GDM1 (cell line): ENCODE measurements at places on chromosomes 5 and 9.

- DNase-seq: no peak
Observed at GRCh38 chr9:34796924-34797323, 87.0 kb upstream of the CCL21 start.

GRCh38 chr5:144467792-144468191 lies 297.1 kb downstream of the KCTD16 start:
- no peak for DNase-seq

DNA sequence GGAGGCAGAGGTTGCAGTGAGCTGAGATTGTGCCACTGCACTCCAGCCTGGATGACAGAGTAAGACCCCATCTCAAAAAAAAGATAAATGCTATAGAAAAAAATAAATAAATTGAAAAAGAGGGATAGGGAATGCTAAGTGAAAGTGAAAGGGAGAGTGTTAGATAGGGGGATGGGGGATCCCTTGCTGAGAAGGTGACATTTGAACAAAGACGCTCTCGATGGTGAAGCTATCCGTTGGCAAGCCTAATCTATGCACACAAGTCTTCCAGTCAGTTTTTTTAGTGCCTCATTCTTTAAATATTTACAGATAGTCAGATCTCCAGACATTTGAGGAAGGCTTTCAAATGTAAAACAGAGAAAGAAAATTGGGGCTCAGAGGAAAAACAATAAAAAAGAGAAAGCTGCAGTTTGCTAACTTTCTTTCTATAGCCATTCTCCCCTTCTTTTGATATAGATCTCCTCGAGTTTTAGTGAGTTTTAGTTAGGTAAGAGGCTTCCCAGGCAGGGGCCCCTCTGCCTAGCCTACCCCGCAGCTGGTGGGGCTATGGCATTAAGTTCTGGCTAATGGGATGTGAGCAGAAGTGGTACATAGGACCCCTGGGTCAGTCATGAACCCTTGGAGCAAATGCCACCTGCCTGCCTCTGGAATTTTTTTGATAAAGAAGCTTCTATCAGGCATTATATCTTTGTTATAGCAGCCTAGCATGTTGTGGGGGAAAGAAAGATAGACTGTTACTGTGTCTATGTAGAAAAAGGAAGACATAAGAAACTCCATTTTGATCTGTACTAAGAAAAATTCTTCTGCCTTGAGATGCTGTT lies 12.0 kb downstream of the GLRX start:
- DNase-seq: no peak

DNA sequence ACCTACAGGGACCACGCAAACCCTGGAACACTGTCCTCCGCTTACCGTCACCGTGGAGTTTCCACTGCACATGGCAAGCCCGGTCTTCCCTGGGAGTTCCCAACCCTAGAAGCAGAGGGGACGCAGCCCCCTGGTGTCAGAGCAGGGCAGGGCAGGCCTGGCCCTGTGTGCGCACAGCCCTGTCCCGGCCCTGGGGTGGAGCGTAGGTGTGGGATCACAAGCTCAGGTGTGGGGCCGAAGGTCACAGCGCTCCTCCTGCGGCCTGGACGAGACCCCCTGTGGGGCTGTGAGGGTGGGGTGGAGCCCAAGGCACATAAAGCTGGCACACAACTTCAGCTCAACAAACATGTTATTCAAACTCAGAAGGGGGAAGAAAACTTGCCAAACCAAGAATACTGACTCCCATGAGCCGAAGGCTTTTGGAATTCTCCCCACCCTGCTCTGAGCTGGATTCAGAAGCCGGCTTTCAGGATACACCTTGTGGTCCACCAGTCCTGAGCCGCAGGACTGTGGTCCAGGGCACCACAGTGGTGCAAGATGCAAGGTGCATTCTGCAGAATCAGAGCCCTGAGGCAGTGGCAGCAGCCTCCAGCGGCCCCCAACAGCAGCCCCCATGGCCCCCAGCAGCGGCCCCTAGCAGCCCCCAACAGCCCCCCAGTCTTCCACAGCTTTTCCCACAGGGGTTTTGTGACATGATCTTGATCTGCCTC lies 11.8 kb upstream of the EXOC3 start:
- no peak for DNase-seq

DNA sequence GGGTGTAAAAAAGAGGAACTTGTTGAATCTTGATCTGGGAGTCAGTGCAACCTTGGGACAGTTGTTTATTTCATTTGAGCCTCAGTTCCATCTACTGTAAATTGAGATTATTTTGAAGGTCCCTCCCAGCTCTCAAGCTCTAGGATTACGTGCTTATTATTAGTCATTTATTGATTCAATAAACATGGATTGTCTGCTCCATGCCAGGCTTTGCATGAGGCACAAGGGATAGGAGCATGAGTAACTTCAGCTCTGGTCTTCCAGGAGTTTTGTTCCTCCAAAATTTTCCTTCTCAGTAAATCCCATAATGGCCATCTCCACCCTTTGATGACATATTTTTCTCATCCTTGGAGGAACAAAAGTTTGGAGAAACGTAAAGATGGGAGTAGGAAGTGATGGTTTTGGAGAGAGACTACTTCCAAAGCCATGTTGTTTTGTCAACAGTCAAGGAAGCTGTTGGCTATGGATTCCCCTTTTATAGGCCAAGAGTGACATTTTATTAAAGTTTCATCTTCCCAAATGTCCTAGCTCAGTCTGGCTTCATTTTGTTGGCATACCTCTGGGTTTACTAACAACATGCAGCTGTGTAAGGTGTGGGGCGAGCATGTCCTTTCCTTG lies 244.6 kb downstream of the DMRT2 start:
- DNase-seq: no peak

- DNase-seq: no peak
Observed at GRCh38 chr5:12883395-12883794, 979.1 kb upstream of the CTNND2 start.

GRCh38 chr5:132050136-132050535 lies 10.3 kb upstream of the IL3 start:
- DNase-seq: peak; percentile 63

DNA sequence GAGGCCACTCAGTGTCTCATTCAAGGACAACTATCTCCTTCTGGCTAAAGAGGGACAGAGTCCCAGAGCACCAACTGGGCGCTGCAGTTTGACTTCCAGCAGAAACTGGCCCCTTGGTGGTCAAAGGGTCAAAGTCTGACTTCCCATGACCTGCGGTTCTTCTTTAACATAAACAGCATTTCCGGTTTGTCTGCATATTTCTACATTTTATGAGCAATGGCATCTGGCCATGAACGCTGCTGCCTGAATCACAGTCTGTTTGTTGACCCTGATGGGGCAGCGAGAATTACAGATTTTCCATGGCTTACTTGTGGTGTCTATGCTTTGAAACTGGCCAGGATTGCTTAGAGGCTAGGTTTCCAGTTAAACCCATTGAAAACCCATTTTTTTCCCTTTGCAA lies 1.3 kb downstream of the TNFSF15 start:
- DNase-seq: no peak

- no peak for DNase-seq
Observed at GRCh38 chr9:6845880-6846279, 88.1 kb downstream of the KDM4C start.

DNA sequence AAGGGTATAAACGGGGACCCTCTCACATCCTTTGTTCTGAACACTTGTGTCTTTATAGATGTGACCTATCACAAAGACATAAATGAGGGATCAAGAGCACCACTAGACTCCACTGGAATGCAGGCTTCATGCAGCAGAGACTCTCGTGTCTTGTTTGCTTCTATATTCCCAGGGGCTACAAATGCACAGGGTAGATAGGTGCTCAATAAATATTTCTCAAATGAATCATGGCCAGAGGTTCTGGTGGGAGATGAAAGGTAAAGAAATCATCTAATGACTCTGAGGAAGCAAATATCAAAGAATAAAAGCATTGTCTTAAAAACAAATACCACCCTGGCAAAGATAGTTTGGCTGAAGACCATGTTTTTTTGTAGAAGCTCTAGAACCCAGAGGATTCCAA lies 6.6 kb downstream of the SLC36A3 start:
- DNase-seq: no peak

DNA sequence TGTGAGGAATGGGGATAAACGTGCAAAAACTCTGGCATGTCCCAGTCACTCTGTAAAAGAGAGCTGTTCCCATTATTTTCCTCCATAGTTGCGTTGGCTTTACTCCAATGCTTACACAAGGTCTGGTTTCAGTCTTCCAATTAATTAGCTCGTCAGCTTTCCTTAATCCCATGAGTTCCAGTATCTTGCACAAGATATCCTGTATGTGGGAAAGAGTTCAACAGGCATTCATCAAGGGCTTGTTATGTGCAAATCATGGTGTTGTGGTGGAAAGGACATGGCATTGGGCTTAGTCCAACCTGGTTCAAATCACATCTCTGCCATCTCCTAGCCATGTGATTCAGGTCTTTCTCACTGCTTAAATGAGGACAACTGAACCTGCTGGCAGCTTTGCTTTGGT lies 77.5 kb upstream of the PANK3 start:
- no peak for DNase-seq

GRCh38 chr5:149749481-149750365 lies 19.6 kb downstream of the PPARGC1B start:
- no peak for DNase-seq

GRCh38 chr9:14981291-14981950 lies 71.2 kb upstream of the FREM1 start:
- no peak for DNase-seq

DNA sequence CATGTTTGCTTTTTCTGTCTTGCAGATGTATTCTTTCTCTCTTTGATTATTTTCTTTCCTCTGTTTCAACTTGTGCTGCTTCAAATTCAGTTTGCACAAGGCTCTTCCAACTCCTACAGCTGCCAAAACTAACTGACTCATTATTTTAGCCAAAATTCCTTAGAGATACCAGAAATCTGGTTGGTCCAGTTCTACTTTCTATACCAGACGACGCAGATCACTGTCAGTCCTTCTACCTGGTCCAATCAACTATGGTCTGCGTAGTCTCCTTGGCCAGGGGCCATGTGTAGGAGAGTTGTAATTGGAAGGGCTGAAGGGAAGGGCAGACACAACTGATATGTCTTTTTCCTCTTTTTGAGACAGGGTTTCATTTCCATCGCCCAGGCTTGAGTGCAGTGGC lies 51.9 kb upstream of the JAK2 start:
- no peak for DNase-seq

DNA sequence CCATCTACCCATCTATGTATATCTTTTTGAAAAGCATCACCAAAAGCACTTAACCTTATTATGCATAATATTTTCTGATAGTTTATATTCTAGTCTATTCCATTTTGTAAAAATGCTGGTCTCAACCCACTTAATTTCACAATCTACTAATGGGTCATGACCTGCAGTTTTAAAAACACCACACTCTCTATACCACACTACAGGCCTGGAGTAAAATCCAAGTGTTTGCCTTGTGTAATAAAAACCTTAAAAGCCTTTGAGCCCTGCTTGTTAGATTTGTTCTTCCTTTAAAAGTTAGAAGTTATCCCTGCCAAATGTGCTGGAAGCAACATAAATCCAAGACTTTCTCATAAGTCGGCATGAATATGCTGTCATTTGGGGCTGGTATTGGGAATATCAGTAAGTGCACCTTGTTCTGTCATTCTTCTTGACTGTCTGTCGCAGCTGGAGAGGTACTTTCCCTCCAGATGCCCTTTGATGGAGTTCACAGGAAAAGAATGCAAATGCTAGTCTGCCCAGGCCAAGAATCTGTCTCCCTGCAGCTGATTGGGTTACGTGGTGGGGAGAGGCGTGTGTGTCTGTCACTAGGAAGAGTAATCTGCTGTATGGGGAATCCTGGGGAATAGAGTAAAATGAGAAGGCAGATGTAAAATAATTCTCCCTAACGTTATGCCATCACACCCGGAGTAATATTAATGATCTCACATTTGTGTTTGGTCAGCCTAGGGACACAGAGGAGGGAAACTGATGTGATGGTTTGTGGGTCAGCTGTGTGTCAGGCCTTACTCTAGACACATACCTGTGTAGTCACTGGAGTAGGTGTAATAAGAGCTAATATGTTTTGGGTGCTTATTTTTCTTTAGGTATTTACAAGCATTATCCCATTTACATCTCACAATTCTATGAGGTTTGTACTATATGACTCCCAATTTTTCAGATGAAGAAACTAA lies 79.4 kb downstream of the ZNF366 start:
- DNase-seq: no peak

DNA sequence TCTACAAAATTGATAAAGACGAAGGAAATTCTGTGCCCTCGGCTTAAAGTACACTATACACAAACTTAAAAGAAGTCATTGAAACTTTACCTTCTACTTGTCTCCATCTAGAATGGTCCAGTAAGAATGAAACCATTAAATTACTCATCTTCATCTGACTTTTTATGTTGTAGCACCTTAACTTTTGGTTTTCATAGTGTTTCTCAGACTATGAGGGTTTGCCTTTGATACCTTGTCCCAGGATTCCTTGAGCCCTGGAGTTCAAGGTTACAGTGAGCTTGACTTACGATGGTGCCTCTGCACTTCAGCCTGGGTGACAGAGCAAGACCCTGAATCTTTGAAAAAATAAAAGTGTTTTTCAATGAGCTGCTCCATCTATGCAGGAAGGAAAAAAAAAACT lies 132.2 kb downstream of the CDC42SE2 start:
- DNase-seq: no peak

- no peak for DNase-seq
Observed at GRCh38 chr5:149274939-149275338, 3.3 kb downstream of the AFAP1L1 start.

- DNase-seq: no peak
Observed at GRCh38 chr5:71658916-71659662, 60.0 kb upstream of the CARTPT start.

DNA sequence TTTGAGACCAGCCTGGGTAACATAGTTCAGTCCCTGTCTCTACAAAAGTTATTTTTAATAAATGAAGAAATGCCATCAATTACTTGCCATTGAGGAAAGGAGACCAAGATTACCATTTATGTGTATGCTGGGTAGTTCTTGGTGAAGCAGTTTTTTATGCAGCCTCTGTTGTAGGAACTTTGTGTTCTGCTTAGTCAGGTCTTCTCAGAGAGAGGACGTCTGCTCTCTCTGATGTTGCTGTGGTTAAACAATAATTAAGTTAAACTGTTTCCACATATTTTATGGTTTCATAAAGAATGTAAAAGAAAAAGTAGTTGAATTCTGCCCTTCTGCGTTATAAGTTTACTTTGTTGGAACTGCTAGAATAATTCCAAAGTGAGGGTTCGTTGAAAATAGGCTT lies 210.5 kb downstream of the KDM4C start:
- no peak for DNase-seq

- DNase-seq: no peak
Observed at GRCh38 chr5:1882337-1883119, at the start of gene IRX4. IRX4 (minus strand) TSS chr5:1882925; CDS start chr5:1882647, 278 bp downstream.

- no peak for DNase-seq
Observed at GRCh38 chr5:168765551-168766425, 186.6 kb upstream of the PANK3 start.

DNA sequence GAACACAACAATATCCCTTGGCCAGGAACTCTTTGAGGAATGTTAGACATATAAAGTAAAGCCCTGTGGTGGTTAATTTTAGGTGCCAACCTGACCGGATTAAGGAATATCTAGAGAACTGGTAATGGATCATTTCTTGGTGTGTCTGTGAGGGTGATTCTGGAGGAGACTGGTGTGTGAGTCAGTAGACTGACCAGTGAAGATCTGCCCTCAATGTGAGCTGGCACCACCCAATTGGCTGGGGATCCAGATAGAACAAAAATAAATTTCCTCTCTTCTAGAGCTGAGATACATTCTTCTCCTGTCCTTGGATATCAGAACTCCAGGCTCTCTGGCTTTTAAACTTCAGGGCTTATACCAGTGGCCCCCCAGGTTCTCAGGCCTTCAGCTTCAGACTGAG lies 56.2 kb upstream of the TNPO1 start:
- no peak for DNase-seq

GRCh38 chr5:151577566-151577965 lies 13.6 kb downstream of the FAT2 start:
- DNase-seq: peak; percentile 70
